ENCODE measurements at places on chromosomes 6 and 20.

DNA sequence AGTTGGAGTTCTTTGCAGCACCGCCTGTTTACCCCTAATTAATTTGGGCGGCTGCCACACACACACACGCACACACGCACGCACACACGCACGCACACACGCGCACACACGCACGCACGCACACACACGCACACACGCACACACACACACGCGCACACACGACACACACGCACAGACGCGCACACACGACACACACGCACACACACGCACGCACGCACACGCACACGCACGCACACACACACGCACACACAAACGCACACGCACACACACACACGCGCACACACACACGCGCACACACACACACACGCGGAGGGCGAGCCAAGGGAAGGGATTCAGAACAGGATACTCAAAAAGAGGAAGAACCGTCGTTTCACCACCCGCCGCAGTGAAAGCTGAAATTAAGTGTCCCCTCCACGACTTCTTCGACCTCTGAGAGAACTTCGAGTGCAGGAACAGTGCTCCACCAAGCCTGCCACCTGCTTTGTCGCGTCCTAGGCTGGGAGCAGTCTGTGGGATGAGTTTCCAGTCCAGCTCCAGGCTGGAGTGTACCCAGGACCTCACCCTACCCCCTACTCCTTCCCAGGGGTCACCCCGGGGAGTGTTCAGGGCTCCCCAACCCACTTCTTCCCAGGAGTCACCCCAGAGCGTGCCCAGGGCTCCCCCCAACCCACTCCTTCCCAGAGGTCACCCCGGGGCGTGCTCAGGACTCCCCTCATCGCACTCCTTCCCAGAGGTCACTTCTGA is 1.1 kb downstream of the RNASET2 start:
- DNase-seq: no peak

DNA sequence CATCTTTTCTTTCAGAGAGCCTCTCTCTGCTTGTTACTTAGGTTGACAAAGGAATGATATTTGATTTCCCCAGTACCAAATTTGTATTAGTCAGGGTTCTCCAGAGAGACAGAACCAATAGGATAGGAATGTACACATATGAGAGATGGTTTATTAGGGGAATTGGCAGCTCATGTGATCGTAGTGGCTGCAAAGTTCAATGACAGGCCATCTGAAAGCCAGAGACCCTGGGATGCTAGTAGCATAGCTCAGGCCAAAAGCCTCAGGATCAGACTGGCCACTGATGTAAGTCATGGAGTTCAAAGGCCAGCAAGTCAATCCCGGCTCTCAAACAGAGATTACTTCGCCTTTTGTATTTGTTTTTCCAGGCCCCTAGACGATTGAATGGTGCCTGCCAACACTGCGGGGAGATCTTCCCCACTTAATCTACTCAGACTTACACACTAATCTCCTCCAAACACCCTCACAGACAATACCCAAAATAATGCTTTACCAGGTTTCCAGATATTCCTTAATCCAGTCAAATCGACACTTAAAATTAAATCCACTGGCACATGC is 215.5 kb downstream of the ALDH8A1 start:
- no peak for DNase-seq

DNA sequence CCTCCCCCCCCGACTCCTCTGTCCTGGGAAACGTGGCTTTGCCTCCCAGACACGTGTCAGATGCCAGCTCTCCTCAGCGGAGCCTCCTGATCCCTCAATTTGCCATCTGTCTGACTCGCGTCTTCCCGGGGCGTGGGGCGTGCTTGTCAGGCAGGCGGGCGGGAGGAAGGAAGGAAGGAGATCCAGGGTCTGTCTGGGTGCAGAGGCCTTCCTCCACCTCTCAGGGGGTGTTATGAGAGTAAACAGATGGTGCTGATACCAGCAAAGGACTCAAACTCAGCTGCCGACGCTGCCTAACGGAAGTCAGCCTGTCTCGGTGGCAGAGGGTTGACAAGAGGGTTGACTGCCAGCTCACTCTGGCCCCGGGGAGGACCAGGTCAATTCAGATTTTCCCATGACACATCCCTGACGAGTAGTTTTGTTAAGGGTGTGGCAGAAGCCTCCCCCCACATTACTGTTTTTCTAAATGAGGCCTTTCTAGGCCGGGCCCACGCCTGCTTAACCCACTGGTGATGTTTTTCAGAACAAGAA is 17.0 kb downstream of the UQCC2 start:
- no peak for DNase-seq

GRCh38 chr6:135162678-135163439 is 18.2 kb upstream of the MYB start:
- DNase-seq: no peak

All from AG09309 (cell line).